Activated T-helper 2 cell treated with anti-CD3 and anti-CD28 coated beads, Interferon-gamma antibody, Interleukin-2, Interleukin-4, amounts not matched to agents 10 μg/mL and 5 μg/mL and 100 μg/mL, durations not matched to agents 14 hours and 24 hours and 36 hours (primary cell): ENCODE measurements at places on chromosomes 13 and 19.

GRCh38 chr19:42069619-42070351, at the start of gene GRIK5:
TSS of gene GRIK5 (minus strand) at chr19:42070206. CDS start at chr19:42065770, 4,436 bp downstream.
- peaks cover 6% of the 10 kb centered on the region for H3K4me1 ChIP-seq
- H3K27me3 ChIP-seq = peaks cover 7% of the 10 kb centered on the region
- H3K4me3 ChIP-seq = no peak within 1 kb of the TSS

DNA sequence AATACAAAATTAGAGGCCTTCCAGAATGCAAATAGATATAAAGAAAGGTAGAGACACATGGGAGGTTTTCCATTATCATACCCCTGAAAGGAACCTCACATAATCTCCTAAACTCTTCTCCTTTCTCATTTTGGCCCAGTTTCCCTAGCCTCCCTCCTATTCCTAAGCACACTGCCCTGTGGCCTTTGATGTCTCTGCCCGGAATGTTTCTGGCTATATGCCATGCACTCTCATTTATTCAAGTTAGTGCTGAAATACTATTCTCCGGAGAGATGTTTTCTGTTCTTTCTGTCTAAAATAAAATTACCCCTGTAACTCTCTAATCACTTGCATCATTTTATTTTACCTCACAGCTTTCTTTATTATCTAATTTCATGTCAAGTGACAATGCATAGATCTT, 1287.7 kb downstream of the SLITRK5 start:
- no peaks in the 10 kb centered on the region for H3K36me3 ChIP-seq
- no peaks in the 10 kb centered on the region for H3K4me1 ChIP-seq
- H3K27ac ChIP-seq = no peak overlapping the region
- DNase-seq = no peak
- H3K4me3 ChIP-seq = no peak overlapping the region

DNA sequence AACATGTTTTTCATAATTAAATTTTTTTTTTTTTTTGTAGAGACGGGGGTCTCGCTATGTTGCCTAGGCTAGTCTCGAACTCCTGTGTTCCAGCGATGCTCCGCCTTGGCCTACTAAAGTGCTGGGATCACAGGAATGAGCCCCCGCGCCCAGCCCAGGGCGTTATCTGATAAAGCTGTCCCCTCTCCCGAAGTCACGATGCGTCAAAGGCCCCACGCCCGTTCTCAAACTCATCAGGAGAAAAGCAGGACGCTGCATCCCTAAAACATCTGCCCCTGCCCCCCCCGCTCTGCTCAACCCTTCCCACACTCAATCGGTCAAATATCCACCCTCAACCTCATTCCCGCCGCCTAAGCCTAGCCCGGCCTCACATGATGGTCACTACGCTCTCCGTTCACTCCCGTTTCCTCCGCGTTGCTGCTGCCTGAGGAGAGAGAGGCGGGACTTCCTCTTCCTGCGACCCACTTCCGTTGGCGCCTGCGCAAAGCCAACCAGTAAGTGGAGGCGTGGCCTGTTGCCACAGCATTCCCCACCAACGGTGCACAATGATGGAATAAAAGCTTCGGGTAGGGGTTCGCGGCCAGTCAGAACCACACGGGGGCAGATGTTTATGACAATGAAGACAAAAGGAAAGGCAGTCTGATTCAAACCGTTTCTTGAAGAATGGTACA, at the start of gene SNRPD2:
Gene SNRPD2, minus strand, starts transcription at position 438 of the 671 bp plus-strand sequence. Its CDS starts 65 bp downstream, at position 373.
- peaks cover 14% of the 10 kb centered on the region for H3K4me1 ChIP-seq
- peak within 1 kb of the TSS; percentile 99 for H3K27ac ChIP-seq
- no peaks in the 10 kb centered on the region for H3K27me3 ChIP-seq
- peak; percentile 94 for DNase-seq

DNA sequence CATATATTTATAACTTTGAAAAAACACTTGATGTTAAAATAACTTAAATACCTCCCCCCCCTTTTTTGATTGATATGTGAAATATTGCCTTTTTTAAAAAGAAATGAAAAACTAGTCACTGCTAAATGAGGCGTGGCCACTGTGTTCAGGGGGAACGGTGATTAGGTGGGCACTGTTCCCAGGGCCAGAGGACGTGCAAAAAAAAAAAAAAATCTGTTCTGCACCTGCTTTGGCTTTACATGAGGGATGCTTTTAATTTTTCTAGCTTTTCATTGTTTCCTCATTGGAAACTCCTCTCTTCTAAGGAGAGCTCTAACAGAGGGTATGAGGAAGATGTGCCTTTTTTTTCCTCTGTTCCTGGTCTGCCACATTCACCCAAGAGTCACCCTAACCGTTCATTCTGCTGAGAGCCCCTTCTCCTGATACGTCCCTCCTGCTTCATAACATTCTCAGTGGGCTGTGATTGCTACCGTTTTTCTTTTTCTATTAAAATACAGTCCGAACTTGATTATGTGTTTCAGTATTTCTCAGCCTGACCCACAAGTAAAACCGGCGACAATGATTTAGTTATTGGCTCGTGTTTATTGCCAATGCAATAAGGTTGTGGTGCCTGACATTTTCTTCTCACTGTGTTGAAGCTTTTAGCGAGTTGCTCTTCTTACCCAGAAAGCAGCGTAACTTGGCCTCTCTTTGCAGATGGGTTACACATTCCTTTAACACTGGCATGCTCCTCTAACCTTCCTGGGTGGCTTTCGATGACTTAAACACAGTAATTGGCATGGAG, 64.8 kb upstream of the ZNF536 start:
- no peaks in the 10 kb centered on the region for H3K4me1 ChIP-seq
- no peak for DNase-seq
- H3K4me3 ChIP-seq = no peak overlapping the region
- no peaks in the 10 kb centered on the region for H3K36me3 ChIP-seq

GRCh38 chr19:45865269-45865948, 1.3 kb downstream of the FOXA3 start:
- no peak for DNase-seq
- peaks cover 29% of the 10 kb centered on the region for H3K27me3 ChIP-seq
- H3K27ac ChIP-seq = no peak overlapping the region
- H3K36me3 ChIP-seq = peaks cover 5% of the 10 kb centered on the region
- peaks cover 20% of the 10 kb centered on the region for H3K4me1 ChIP-seq
